Activated CD4-positive, alpha-beta T cell treated with anti-CD3 and anti-CD28 coated beads for 36 hours (primary cell): ENCODE measurements at places on chromosomes 4 and X. TPM values are rescaled to one million over a fixed set of nuclear protein-coding genes. Genes with fewer than 3 reads are reported as not detected.

GRCh38 chr4:37223732-37224131 lies 20.8 kb upstream of the NWD2 start:
- no peaks in the 10 kb centered on the region for H3K4me1 ChIP-seq
- H3K36me3 ChIP-seq = no peaks in the 10 kb centered on the region
- H3K27ac ChIP-seq = no peak overlapping the region
- DNase-seq = no peak
- peaks cover 13% of the 10 kb centered on the region for H3K27me3 ChIP-seq

- no peak overlapping the region for H3K4me3 ChIP-seq
- no peak for DNase-seq
- no peaks in the 10 kb centered on the region for H3K36me3 ChIP-seq
- peaks cover 2% of the 10 kb centered on the region for H3K4me1 ChIP-seq
- no peak overlapping the region for H3K27ac ChIP-seq
Observed at GRCh38 chr4:21949073-21949457, 493 bp upstream of the KCNIP4 start.

DNA sequence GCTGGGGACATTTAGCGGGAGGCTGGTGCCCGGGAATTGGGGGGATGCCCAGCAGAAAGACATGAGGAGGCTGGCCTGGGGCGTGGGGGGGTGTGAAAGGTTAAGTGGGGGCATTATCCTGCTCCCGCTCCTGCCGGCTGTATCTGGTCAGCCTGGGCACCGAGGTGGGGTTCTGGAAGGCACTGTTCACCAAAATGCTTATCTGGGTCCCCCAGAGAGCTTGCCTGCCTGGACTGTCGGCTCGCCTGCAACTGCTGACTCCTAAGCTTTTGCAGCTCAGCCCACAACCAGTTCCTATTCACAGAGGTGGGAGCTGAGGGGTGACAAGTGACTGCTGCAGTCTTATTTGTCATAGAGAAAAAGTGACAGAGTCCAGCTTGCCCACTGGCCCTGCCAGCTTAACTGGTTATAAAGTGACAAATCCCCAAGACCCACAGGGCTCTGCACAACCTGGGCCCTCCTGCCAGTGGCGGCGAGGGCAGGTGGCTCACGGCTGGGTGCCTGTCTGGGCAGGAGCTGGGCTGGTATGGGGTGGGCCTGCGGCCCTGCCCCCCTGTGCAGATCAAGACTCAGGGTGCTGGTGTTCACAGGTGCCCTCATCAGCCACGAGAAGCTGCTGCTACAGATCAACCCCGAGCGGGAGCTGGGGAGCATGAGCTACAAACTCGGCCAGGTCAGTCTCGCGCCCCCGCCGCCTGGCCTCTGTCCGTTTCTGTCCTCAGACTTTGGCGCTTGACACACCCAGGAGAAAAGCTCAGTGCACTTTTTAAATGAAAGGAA lies 23.7 kb upstream of the MSANTD1 start:
- H3K27ac ChIP-seq = no peak overlapping the region
- DNase-seq = no peak
- H3K4me3 ChIP-seq = no peak overlapping the region
- H3K36me3 ChIP-seq = peaks cover 41% of the 10 kb centered on the region
- H3K27me3 ChIP-seq = no peaks in the 10 kb centered on the region
- H3K4me1 ChIP-seq = no peaks in the 10 kb centered on the region

DNA sequence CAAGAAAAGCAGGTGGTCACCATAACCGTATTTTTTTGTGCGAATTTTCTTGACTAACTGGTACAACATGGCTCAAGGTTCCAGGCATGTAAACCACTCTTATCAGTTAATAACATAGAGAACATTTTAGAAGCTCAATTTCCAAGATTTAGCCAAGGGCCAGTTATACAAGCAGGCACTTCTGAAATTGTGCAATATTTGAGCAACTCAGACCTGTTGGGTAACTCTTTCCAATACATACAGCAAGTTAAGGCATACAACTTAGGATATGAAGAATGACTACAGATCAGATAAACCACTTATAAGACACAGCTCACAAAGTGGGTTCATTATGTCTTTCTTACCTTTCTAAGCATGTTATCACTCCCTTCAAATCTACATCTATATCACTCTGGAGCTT lies 43.9 kb downstream of the ZNF280C start:
- H3K27ac ChIP-seq = no peak overlapping the region
- no peak overlapping the region for H3K4me3 ChIP-seq
- DNase-seq = no peak
- H3K4me1 ChIP-seq = no peaks in the 10 kb centered on the region

DNA sequence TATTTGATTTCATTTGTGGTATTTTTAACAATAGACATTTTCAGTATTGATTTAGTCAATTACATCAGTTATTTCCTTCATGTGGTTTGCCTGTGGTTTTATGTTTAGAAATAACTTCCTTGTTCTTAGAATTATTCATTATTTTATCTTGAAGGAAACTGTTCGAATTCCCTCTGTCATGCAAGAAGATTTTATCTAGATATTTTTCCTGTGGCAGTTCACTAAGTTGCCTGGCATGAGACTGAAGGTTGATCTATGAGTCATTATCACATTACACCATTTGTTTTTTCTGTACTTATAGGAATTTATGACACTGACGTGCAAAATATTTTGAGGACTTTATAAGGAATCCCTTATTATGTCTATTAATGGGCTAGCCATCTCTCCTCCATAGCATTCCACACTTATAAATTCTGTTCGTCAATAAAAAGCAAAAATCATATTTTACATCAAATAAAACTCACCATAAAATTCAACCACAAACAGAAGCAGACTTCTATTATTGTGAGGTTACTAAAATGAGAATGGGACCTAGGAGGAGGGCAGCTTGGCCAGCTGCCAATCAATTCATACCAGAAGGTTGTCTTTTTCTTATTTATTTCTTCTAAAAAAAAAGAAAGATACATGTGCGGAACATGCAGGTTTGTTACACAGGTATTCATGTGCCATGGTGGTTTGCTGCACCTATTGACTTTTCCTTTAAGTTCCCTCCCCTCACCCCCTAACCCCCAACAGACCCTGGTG lies 179.0 kb downstream of the KCNIP4 start:
- H3K4me1 ChIP-seq = no peaks in the 10 kb centered on the region
- DNase-seq = no peak
- no peaks in the 10 kb centered on the region for H3K36me3 ChIP-seq
- no peak overlapping the region for H3K4me3 ChIP-seq

- DNase-seq = no peak
- no peaks in the 10 kb centered on the region for H3K36me3 ChIP-seq
- H3K27ac ChIP-seq = no peak overlapping the region
- peaks cover 6% of the 10 kb centered on the region for H3K4me1 ChIP-seq
- peaks cover 30% of the 10 kb centered on the region for H3K27me3 ChIP-seq
- no peak overlapping the region for H3K4me3 ChIP-seq
Observed at GRCh38 chrX:20506739-20507138, 240.0 kb upstream of the RPS6KA3 start.

DNA sequence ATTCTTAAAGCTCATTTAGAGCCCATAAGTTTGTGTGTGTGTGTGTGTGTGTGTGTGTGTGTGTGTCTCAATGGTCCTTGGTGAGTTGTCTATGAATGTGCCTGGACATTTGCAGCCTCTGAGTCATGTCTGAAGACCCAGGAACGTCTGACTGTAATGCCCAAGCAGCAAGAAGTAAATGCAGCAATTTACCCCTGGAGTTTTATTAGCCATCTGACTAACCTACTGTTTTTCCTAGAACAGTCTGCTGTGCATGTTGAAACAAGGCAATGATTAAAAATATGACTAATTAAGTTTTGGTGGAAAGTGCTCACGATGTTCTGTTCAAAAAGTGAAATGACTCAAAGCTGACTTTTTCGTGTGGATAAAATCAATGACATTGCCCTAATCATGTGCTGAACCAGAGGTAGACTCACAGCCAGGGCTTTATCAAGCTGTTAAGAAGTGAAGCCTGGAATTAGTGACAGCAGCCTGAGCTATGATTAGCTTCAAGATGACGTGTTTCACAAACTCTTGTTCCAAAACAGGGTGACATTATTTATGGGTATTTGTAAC lies 201.6 kb downstream of the CPE start:
- no peak for DNase-seq
- H3K4me1 ChIP-seq = no peaks in the 10 kb centered on the region
- no peaks in the 10 kb centered on the region for H3K36me3 ChIP-seq
- no peaks in the 10 kb centered on the region for H3K27me3 ChIP-seq
- H3K27ac ChIP-seq = no peak overlapping the region
- H3K4me3 ChIP-seq = no peak overlapping the region

DNA sequence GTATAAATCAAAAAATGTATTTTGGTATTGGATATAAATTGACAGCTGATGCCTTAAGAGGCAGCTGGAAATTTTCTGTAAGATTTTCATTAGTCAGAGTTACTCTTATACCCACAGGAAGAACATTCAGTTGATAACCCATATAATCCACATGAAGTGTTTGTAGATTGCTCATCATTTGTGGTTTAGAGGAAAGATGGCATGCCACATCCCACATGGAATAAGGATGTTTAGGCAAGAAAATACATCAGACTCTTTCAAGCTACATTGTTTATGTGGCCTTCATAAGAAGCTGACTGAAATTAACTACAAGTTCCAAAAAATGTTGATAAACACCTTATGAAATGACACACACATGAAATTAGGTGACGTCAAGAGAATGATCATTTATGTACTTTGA lies 56.6 kb downstream of the AREG start:
- no peaks in the 10 kb centered on the region for H3K4me1 ChIP-seq
- no peak overlapping the region for H3K27ac ChIP-seq
- DNase-seq = no peak
- H3K36me3 ChIP-seq = no peaks in the 10 kb centered on the region
- H3K4me3 ChIP-seq = no peak overlapping the region

- peaks cover 2% of the 10 kb centered on the region for H3K27me3 ChIP-seq
- H3K4me1 ChIP-seq = no peaks in the 10 kb centered on the region
- H3K36me3 ChIP-seq = no peaks in the 10 kb centered on the region
- no peak overlapping the region for H3K4me3 ChIP-seq
- no peak overlapping the region for H3K27ac ChIP-seq
- DNase-seq = no peak
Observed at GRCh38 chr4:86338989-86339388, 20.9 kb downstream of the MAPK10 start.

DNA sequence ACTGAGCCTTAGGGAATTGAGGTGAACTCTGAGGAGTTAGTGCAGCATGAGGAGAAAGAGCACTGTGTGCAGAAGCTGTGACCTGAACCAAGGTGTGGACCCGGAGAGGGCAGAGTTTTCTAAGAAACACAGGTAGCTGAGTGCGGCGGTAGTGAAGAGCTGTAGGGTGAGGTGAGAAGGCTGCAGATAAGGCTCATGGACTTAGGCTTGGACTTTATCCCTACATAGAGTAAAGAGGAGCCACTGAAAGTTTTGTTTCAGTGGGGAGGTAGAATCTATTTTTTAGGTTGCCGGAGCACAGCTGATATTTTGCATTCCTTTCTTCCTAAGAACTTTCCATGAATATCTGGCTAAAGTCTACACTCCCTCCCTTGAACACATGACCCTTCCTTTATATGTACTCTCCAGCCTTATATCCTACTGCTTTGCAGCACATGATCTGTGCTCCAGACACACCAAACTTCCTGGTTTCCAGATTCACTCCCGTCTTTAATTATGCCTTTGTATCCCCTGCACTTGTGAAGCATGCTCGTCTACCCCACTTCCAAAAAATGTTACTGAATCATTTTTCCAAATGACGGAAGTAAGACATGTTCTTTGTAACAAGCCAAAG lies 10.6 kb upstream of the PGRMC2 start:
- H3K27ac ChIP-seq = no peak overlapping the region
- H3K4me3 ChIP-seq = no peak overlapping the region
- no peaks in the 10 kb centered on the region for H3K4me1 ChIP-seq
- no peaks in the 10 kb centered on the region for H3K27me3 ChIP-seq
- no peak for DNase-seq

- no peaks in the 10 kb centered on the region for H3K36me3 ChIP-seq
- no peak overlapping the region for H3K27ac ChIP-seq
- H3K27me3 ChIP-seq = no peaks in the 10 kb centered on the region
- DNase-seq = no peak
Observed at GRCh38 chrX:125398959-125399440, 79.3 kb downstream of the TEX13C start.

DNA sequence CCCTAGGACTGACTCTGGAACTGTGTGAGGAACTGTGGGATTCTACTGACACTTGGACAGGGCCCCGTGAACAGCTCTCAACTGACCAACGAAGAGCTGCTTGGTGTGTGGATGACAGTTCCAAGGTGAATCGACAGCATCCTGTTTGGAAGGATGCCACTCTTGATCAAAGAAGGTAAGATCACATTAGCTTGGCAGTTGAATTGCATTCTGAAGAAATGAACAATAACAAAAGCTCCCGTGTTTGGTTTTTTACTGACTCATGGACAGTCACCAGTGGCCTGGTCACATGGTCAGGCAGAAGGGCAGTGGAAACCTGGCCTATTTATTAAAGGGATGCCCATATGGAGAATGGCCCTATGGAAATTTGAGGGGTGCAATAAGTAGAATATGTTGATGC lies 33.1 kb upstream of the GPR34 start:
- no peak overlapping the region for H3K4me3 ChIP-seq
- no peak overlapping the region for H3K27ac ChIP-seq
- no peaks in the 10 kb centered on the region for H3K27me3 ChIP-seq
- H3K4me1 ChIP-seq = no peaks in the 10 kb centered on the region
- H3K36me3 ChIP-seq = peaks cover 55% of the 10 kb centered on the region

DNA sequence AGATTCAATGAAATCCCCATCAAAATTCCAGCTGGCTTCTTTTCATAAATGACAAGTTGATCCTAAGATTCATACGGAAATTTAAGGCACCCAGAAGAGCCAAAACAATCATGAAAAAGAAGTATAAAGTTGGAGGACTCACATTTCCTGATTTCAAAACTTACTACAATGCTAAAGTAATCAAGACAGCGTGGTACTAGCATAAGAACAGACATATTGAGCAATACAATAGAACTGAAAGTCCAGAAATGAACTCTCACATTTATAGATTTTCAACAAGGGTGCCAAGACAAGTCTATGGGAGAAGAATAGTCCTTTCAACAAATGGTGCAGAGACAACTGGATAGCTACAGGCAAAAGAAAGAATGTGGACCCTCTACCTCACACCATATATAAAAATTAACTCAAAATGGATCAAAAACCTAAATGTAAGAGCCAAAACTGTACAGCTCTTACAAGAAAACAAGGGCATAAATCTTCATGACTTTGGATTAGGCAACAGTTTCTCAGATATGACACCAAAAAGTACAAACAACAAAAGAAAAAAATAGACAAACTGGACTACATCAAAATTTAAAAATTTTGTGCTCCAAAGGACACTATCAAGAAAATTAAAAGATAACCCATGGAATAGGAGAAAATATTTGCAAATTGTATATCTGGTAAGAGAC lies 28.5 kb downstream of the SASH3 start:
- peaks cover 16% of the 10 kb centered on the region for H3K4me1 ChIP-seq
- H3K36me3 ChIP-seq = peaks cover 28% of the 10 kb centered on the region
- H3K27ac ChIP-seq = no peak overlapping the region
- DNase-seq = no peak

KLB gene
- total RNA-seq = not detected

ELMOD2 gene
- total RNA-seq = 13.2 TPM

GPRIN3 gene
- 12.2 TPM for total RNA-seq

ADH1B gene
- total RNA-seq = not detected

TCP11X2 gene
- not detected for total RNA-seq

SYTL4 gene
- total RNA-seq = not detected

RTL5 gene
- total RNA-seq = 0.33 TPM
